ENCODE measurements at places on chromosomes 13 and 19.

- DNase-seq = no peak
Measured at GRCh38 chr13:99651016-99651415, 149.7 kb downstream of the TM9SF2 start.

- no peak for DNase-seq
Measured at GRCh38 chr13:38661010-38661675, 25.7 kb upstream of the FREM2 start.

- DNase-seq = no peak
Measured at GRCh38 chr19:35107545-35107944, 8.1 kb upstream of the FXYD3 start.

DNA sequence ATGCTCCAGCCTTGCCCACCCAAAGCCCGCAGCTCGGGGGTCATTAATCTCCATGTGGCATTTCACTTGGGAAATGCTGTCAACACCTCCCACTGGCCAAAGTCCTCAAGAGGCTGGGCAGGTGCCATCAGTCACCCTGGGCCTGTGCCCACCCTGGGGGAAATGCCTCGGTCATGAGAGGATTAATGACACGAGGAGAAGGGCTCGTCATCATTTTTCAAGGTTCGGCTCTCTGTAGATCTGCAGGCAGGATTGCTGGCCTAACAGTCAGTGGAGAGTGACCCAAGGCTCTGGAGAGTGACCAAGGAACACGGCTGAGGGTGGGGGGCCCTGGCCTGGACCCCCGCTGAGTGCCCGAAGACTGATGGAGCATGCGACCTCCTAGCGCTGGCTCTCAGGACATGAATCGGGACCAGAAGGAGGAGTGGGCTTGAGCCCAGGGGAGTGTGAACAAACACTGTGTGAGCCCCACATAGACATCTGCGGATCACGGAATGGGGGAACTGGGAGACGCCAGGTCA, 15.2 kb upstream of the KCTD15 start:
- DNase-seq = no peak

DNA sequence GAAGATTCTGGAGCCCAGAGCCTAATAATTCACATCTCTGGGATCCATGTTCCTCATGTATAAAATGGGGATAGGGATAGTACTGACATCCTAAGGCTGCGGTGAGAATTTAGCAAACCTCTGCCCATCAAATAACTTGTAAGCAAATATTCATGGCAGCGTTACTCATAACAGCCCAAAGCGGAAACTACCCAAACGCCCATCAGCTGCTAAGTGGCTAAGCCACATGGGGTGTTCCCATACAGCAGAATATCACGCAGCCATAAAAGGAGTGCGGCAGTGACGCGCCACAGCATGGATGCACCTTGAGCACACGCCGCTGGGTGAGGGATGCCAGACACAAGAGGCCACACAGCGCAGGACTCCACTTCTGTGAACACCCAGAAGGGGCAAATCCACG, 19.7 kb downstream of the VRK3 start:
- DNase-seq = no peak

DNA sequence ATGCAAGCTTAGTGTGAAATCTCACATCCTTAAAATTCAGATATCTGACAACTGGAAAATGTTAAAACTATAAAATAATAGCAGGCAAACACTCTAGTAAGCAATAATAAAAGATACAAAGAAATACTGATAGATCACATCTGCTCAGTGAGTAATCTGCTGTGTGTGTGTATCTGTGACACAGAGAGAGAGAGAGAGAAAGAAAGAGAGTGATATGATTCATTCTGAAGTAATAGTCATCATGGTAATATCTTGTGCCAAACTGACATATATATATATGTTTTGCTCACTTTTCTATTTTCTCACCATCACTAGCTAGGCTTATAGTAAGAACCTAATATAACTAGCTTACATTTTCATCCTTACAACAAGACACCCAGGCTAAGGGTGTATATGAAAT, 288.0 kb upstream of the SLITRK6 start:
- DNase-seq = no peak

DNA sequence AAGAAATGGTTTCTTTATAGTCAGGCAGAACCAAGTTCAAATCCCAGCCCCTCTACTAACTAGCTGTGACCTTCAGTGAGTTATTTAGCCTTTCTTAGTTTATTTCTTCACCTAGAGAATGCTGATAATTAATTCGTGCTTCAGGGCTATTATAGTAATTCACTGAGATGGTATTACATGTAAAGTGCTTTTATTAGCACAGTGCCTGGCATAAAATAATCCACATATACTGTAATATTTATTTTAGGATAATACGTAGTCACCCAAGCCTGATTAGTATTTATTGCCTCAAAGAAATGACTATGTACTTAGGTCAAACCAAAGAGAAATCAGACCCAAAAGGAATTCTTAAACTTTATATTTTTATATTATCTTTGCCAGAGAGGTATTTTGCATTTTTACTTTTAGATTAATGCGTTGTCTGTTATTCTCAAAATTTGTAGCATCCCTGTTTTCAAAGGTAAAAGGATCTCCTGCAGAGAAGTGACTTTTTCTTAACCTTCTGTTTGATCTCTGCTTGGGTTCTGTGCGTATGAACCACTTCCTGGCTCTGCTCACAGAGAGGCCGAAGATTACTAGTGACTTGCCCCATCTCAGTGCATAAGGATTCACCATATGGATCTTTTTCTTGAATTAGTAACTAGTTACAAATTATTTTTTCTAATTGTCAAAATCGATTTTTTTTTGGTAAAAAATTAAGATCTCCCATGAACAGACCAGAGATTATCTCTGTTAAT, 19.7 kb downstream of the UBAC2 start:
- DNase-seq = no peak

- DNase-seq = no peak
Measured at GRCh38 chr13:50400035-50400726, 384.9 kb downstream of the KCNRG start.

GRCh38 chr13:111864566-111864965, 202.4 kb upstream of the SOX1 start:
- no peak for DNase-seq

GRCh38 chr13:48783181-48783630, 129.5 kb downstream of the CYSLTR2 start:
- peak; percentile 24 for DNase-seq

- no peak for DNase-seq
Measured at GRCh38 chr19:55830656-55831055, 1.1 kb downstream of the NLRP11 start.

GRCh38 chr13:103236213-103236612, 170.0 kb upstream of the SLC10A2 start:
- DNase-seq = no peak

GRCh38 chr13:27360562-27360961, 63.9 kb upstream of the GTF3A start:
- DNase-seq = no peak

- DNase-seq = no peak
Measured at GRCh38 chr19:16385296-16385695, 60.7 kb downstream of the KLF2 start.

DNA sequence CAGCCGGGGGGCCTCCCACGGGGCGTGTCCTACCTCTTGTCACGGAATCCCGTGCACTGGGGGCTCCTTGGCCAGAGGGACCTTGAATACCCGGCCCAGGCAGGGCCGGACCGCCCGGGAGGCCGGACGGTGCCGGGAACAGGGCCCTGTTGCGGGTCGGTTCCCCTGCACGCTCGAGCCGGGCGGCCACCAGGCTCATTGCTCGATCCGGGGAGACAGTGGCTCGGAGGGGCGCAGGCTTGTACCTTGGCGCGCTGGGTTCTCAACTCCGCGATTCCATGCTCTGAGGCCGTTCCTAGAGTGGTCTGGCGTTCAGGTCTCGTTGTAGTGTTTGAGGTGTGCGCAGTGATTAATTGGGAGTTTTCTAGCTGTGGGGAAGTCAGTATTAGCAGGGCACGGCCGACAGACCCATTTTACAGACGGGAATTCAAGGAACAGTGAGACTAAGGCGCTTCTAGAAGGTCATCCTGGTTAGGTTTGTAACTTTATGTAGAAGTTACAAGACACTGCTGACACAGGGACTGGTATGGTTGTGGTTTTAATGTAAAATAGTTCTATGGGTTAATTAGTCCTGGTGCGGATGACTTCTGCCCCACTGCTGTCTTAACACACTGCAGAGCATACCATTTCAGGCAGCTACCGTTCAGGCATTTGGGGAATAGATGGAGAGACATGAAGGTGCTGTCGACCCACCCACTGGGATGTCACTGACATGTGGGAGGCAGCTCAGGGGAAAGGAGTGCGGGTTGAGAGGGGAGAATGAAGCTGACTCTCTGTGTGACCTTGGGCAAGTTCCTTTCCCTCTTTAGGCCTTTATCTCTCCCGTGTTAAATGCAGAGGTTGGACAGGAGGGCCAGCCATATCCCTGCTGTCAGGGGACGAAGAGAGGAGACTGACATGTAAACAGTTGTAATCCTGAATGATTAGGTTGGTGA, 592 bp downstream of the CLPTM1 start:
- DNase-seq = no peak

DNA sequence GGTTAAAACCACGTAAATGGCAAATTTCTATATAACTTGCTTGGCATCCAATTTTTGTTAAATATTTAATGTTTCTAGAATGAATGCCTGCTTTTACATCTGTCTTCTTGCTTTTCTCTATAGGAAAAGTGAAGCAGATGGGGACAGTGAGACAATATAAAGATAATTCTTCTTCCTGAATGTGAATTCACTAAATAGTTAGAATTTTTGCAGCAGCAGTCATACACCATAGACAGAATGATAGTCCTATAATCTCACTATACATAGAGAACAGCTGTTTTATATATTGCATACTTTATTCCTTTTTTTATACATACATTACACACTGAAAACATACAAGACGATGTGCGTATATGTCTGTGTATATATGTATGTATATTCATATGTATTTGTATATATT, 1127.3 kb downstream of the PCDH9 start:
- peak; percentile 2 for DNase-seq

- peak; percentile 91 for DNase-seq
Measured at GRCh38 chr19:15248106-15248505, 15.9 kb upstream of the EPHX3 start.

- no peak for DNase-seq
Measured at GRCh38 chr19:10353793-10354391, 14.5 kb upstream of the ICAM3 start.

DNA sequence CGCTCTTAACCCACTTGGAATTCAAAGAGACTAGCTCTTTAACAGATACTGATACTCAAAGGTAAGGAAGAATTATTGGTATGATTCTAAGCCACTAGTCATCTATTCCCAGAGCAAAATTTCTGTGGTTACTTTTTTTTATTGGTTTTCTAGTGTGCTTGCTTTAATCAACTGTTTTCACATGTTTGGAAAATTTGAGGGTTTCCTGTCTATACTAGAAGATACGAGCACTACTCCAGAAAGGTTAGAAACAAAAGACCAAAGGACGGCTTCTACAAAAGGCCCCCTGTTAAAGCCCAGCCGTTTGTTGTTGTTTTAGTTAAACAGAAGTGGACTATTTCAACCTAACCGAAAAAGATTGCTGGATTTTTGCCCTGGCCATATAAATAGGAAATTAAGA, 18.5 kb upstream of the LPAR6 start:
- DNase-seq = no peak

DNA sequence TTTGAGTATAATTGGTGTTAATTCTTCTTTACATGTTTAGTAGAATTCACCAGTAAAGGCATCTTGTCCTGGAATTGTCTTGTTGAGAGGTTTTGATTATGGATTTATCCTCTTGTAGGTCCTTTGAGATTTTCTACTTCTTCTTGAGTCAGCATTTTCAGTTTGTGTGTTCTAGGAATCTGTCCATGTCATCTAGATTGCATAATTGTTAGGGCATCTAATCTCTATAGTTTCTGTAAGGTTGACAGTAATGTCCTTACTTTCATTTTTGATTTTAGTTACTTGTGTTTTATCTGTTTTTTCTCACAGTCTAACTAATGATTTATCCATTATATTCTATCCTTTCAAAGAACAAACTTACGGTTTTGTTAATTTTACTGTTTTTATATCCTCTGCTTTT, 492.0 kb downstream of the FGF9 start:
- no peak for DNase-seq

- no peak for DNase-seq
Measured at GRCh38 chr13:20404488-20405222, 121.0 kb downstream of the CRYL1 start.

- DNase-seq = peak; percentile 57
Measured at GRCh38 chr19:47176071-47176626, 45.5 kb downstream of the SAE1 start.

GRCh38 chr13:23871616-23872220, 17.5 kb downstream of the MIPEP start:
- DNase-seq = peak; percentile 37

DNA sequence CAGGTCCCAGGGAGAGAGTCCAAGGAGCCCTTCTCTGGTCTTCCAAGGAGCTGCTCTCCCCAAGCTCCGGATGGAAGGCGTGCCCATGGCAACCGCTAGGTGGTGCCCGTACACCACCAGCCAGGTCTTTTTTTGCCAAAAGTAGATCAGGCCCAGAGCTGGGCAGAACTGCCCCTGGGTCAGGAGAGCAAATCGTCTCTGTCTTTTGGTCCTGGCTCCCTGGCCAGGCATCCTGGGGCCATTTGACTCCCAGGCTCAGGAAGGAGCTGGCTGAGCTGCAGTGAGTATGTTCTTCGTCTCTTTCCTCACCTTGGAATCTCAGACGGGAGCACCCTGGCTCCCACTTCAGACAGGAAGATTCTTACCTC, 24.6 kb upstream of the BCL3 start:
- peak; percentile 87 for DNase-seq

DNA sequence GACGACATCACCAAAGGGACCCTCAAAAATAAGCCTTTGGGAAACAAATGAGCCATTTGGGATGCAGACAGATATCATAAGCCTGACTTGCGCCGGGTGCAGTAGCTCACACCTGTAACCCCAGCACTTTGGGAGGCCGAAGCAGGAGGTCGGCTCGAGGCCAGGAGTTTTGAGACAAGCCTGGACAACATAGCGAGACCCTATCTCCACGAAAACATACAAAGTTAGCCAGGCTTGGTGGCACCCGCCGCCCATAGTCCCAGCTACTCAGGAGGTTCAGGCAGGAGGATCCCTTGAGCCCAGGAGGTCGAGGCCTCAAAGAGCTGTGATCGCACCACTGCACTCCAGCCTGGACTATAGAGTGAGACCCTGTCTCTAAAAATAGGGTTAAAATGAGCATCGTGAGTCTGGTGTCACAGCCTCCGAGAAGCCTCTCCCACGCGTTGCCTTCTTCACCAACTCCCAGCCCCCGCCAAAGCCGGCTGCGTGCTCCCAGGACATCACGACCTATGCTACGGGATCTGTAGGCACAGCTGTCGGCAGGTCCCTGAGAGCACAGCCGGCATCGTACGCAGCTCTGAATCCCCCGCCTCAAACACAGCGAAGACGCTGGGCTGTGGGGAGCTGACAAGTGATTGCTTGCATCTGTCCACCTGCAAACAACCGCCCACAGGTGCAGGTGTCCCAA, 1.6 kb downstream of the REXO1 start:
- DNase-seq = no peak
